ENCODE measurements at places on chromosomes 1 and 21. TPM values are rescaled to one million over a fixed set of nuclear protein-coding genes. Genes with fewer than 3 reads are reported as not detected.

DNA sequence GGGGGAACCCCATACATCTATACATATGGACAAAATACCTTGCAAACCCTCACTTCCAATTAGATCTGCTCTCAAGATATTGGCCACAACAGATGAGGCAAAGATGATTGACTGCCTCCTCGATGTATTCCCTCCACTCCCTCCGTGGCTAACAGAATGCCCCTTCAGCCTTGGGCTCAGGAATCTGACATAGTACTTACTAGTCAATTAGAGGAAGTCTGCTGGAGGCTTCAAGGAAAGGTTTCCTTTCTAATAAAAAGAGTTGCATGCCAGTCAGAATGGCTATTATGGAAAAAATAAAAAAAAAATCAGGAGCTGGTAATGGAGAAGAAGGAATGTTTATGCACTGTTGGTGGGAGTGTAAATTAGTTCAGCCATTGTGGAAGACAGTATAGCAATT lies 90.4 kb upstream of the VAV3 start:
- DNase-seq = no peak

DNA sequence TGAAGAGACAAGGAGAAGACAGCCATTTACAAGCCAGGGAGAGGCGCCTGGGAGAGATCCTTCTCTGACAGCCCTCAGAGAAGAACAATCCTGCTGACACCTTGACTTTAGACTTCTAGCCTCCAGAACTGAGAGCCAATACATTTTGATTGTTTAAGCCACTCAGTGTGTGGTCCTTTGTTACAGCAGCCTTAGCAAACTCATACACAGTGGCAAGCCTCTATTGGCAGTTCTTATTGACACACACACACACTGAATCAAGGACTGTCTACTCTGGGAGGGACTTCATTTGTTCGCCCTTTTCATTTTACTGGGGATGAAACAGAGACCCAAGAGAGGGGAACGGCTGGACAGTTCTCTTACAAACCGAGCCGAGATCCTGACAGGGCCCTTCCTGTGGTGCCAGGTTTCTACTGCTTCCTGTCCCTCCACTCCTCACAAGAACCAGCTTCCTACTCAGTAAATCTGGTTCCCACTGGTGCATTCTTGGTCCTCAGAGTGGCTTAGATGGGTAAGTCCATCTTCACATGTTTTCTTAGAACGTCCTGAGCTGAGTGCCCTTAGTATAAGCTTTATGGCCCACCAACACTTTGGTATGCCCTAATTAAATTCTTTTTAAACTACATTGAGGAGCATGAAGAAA lies 14.7 kb downstream of the SLAMF1 start:
- DNase-seq = no peak

DNA sequence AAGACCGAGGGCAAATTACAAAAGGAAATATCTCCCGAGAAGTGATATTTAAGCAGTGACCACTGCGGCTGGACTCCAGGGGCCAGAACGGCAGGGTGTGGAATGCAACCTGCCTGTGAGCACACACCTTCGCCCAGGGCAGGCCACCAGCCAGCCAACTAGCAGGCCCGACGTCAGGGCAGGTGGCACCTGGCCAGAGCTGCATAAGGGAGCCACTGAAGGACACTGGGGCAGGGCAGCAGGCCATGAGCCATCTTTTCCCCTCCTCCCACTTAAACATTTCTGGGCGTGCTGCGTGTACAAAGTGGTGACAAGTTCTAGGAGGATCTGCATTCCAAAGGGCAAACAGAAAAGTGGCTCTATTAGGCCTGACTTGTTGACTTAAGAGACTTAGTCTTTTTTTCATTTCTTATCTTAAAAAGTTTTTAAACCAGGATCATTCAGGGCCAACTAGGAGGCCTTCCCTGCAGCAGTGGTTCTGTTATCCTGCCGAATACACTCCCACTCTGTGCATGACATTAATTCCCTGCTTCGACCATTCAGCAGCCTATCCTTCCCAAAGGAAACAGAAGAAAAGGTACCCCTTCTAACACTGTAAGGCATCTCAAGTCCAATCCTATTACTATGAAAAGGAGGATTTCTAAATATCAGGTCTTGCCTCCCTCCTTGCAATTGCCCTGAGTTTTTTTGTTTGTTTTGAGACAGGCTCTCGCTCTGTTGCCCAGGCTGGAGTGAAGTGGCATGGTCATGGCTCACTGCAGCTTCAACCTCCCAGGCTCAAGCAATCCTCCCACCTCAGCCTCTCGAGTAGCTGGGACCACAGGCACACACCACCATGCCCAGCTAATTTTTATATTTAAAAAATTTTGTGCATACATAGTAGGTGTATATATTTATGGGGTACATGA lies 96.3 kb downstream of the BCAR3 start:
- no peak for DNase-seq

DNA sequence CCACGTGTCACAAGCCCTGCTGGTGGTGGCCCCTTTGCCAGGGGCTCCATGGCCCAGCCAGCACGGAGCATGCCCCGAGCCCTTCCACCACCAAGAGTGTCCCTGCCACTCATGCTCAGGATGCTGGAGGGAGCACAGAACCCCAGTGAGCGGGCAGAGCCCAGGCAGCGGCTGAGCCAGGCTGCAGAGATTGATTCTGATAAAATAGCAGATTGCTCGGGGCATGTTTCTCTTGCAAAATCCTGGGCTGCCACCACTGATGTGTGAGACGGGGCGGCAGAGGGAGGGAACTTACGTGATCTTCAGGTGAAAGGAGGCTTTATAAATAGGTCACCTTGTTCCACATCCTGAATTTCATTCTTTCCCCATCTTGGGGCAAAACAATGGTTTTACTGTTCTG lies 53.2 kb downstream of the SPSB1 start:
- no peak for DNase-seq

DNA sequence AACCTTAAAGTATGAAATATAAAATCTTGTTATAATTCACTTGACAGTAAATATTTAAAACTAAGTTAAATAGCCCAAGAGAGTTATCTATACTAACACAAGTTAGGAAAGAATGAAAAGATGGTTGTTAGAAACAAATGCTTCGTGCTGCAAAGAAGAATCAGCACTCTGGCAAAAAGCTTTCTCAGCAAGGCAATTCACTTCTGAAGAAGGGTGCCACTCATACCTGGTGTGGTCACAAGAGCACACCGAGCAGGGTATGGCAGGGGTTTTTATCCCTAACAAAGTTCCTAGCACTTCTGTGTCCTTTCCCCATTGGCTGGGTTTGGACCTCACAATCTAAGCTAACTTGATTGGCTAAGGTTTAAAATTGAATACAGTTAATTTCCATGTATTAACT lies 121.0 kb downstream of the MAGI3 start:
- no peak for DNase-seq

GRCh38 chr1:155062702-155063411 lies 683 bp upstream of the EFNA4 start:
- peak; percentile 33 for DNase-seq

GRCh38 chr1:237303929-237304328 lies 261.9 kb downstream of the RYR2 start:
- no peak for DNase-seq

DNA sequence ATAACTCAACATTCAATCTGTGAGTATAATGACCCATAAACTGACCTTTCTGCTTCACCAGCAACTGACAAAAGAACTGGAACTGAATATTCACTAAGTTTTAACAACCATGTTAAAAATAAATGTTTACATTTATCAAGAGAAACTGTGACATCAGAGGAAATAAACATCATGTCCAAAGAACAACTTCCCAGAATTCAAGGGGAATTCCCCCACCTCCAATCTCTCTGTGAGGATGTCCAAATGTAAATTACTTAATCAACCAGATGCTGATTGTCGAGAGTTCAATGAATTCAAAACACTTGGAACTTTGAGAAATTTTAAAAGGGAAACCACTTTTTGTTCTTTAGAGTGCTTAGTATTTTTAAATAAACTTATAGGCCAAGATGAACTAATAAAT lies 365.6 kb upstream of the ADGRL2 start:
- peak; percentile 7 for DNase-seq

DNA sequence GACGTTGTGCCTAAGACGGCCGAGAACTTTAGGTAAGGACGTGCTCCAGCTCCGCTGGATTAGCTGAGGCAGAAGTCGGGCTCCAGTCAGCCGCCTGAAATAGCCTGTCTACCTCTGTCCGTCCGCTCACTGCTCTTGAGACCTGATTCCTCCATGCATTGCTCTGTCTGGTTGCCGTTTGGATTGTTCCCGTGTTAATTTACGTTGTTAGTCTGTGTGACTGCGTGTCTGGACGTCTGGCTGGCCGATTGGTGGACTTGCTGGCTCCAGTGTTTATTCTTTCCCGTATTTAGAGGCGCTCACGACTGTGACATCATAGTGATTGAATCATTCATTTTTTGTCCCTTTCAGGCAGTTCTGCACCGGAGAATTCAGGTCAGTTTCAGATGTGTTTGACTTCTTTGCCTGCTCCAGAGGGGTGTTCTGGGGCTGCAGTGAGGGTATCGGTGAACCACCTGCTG lies 684 bp downstream of the PPIH start:
- peak; percentile 43 for DNase-seq

GRCh38 chr1:232524056-232524455 lies 105.9 kb downstream of the SIPA1L2 start:
- DNase-seq = peak; percentile 31

The CR1L gene
- total RNA-seq = not detected

DNA sequence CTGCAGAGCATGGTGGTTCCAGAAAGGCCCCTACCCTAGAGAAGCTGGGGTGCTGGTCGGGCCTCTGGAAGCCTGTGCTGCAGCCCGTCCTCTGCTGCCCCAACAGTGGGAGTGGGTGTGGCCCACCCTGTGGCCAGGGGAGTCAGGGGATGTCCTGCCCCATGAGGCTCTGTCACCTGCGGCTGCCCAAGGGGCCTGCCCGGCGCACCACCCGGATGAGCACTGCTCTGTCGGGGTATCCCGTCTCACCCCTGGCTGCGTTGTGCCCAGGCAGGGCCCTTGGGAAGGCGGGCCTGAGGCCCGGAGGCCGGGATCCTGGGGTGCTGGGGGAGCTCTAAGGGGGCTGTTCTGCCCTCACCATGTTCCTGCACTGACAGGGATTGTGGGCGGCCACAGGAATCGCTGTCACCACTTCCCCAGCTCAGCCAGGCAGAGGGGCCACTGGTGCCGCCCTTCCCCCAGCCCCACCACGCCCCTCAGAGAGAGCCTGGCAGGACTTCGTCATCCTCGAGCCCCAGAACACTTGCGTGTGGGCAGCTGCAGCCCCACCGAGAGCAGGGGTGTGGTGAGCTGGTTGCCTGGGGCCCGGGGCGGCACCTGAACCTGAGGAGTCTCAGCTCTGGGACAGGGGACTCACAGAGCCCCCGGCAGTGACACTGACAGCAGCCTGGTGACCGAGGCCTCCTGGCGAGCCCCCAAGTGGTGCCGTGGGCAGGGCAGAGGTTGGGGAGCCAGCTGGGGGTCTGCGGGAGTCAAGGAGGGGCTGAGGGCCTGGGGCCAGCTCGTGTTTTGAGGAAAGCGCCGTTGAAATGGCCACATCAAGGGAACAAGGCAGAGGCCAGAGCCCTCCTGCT lies 20.2 kb downstream of the PANK4 start:
- no peak for DNase-seq

The LRRC71 gene
- total RNA-seq = not detected

Data from IMR-90 (cell line).